ENCODE measurements at places on chromosomes 1 and 21.

DNA sequence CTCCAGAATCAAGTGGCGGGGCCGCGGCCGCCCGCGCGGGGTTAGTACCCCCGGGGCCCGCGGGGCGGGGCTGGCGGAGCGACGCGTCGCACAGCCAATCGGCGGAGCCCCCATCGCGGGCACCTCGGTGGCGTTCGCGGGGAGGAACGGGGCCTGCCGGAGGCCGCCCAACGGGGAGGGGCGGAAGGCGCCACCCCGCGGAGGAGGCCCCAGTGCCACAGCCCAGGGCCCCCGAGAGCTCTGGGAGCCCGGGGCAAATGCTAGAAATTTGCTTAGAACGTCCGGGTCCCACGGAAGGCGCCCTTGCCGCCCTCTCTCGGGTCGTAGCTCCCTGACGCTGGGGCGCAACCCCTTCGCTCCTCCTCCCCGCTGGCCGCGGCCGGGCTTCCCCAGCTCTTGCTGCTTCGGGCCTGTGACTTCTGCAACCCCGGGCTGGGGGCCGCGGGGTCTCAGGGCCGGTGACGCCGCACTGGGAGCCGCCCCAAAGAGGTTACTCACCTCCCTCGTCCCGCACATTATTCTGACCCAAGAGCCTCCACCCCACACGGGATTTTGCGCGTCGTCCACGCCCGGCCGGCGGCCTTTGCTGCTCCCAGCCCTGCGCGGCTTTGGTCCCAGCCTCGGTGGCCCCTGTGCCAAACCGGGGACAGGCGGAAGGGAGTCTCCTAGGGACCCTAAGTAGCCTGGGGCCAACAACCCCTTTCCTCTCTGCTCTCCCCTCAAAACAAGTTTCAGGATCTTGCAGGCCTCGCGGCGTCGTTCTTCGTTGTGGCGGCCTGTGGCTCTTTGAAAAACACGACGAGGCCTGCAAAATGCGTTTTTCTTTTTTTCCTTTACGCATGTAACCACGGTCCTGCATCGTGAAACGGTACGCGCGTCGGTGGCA is at the start of gene RUNX3:
Gene RUNX3, minus strand, starts transcription at position 17 of the 886 bp plus-strand sequence. CDS start 408 bp downstream, outside the sequence.
- DNase-seq = peak; percentile 98

GRCh38 chr21:37338671-37339551 is 27.7 kb upstream of the DYRK1A start:
- DNase-seq = no peak

GRCh38 chr1:239995281-239995680 is 96.4 kb upstream of the FMN2 start:
- no peak for DNase-seq

GRCh38 chr1:199010933-199011332 is 372.1 kb downstream of the PTPRC start:
- DNase-seq = no peak

DNA sequence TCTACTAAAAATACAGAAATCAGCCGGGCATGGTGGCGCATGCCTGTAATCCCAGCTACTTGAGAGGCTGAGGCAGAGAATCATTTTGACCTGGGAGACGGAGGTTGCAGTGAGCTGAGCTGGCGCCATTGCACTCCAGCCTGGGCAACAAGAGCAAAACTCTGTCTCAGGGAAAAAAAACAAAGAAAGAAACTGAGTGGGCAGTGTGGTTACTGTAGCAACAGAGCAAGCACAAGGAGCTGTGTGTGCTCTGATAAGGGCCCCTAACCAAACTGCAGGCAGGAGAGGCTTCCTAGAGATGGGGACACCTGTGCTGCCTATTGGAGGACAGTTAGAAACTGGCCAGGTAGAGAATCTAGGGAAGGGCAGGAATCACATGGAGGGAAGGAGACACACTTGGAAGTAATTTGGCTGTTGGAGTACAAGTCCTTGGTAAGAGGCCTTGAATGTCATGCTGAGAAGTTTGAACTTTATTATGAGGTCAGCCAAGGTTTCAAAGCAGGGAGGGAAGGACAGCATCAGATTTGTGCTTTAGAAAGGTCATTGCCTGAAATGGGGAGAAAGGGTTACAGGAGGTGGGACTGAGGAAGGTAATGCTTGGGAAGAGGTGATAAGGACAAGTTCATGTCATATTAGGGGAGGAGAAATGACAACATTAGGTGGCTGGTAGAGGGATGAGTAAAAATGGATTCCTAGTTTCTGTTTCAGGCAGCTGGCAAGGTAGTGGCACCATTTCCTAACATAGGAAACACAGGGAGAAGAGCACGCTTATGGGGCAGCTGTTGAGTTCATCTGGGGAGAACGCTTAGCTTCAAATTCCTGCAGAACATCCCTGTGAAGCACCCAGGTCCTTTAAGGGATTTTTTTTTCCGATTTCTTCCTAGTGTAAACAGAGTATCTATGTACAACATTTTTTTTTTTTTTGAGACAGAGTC is 69.2 kb upstream of the ARTN start:
- no peak for DNase-seq

DNA sequence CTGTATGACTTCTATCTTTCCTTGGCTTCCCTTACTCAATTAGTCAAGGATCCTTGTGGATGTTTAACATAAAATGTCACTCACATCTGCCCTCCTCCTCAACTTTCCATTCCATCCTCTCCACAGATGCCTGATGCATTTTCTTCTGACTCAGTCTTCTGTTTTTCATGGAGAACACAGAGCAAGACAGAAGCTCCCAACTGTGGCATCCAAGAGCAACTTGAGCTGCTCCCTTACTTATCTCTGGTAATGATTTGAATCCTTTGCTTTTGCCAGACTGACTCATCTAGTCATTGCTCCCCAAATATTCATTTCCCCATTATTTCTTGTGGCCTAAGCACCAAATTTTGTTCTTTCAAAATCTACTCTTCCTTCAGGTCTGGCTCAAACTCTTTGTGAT is 120.6 kb downstream of the LYPLAL1 start:
- DNase-seq = no peak
